Astrocyte of the spinal cord (primary cell): ENCODE measurements at places on chromosomes 2 and 18.
A peak's percentile ranks its signal among the peaks of the same experiment; 100 is the strongest.

DNA sequence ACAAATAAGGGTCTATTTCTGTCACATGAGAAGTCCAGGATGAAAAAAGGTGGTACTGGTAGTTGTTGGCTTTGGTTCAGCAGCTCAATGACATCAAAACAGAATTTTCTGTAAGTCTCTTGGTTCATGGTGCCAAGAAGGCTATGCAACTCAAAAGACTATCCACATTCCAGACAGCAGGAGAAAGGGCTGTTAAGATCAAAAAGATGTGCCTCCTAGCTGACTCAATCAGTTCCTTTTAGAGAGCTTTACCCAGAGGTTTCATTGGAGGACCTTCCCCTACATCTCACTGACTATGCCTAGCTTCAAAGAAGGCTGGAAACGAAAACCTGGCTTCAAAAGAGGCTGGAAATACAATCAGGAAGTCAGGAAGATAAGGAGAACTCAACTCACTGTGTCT is 98.0 kb downstream of the DYM start:
- DNase-seq: no peak

GRCh38 chr2:202818321-202818720 is 53.2 kb downstream of the ICA1L start:
- no peak for DNase-seq

- DNase-seq: no peak
Observed at GRCh38 chr18:70024829-70025228, 77.2 kb upstream of the CD226 start.

DNA sequence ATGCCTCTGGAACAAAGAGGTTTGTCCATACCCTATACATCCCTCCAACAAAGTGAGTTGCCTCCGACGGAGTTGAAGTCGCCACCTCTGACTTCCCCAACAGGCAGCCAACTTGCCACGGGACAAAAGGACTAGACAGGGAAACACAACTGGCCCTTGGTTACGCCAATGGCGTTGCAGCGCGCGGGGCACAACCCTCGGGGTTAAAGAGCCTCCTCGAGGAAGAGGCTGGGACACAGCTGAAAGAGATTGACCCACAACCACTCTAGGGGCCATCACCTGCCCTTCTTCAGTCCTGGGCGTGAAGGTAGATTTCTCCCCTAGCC is 545 bp downstream of the GTF3C2 start:
- DNase-seq: no peak

DNA sequence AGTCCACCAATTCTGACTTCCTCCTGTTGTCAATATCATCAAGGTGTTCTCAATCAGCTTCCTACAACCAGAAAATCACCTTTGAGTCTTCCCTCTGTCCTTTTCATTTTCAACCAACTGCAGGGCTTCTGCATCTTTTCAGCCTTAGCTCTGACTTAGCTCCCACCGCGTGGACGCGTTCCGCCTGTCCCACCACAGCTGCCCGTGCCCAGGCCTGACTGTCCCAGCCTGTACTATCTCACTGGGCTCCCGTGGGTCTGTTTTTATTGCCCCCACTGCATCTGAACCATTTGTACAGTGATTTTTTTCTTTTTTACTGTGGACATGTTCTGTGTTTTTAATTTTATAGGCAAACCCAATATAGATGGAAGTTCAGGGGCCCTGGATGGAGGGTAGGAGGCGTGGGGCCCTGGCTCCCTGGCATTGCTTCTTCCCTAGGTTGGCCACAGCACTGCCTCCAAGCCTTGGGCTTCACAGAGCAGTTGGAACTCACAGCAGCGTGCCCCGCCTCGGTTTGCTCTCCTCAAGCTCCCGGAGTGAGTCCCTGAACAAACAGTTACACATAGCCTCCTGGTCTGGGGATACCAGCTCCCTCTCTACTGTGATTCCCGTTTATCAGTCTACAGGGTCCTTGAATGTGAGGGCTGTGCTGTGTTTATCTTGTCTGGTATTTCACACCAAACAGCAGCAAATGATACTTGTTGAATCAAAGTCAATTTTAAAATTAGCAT is 280.6 kb upstream of the PXDN start:
- DNase-seq: no peak

DNA sequence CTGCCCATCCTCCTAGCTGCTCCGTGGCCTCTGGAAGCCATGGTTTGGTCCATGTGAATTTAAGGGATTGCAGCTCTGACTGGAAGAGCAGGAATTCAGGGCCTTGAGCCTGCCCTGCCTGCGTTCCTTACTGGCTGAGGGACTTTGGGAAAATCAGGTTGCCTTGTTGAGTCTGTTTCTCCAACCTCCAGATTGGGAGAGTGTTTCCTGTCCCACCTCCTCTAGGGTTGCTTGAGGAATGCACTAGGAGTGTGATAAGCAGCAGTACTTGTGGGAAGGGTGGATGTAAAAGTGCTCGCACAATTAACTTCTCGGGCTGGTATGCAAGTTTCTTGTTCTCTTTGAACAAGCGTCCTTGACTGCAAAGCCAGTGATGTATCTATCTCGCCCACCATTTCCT is 84.4 kb upstream of the YWHAQ start:
- no peak for DNase-seq

- no peak for DNase-seq
Observed at GRCh38 chr18:66621816-66622576, 18.1 kb upstream of the CDH19 start.

- no peak for DNase-seq
Observed at GRCh38 chr2:62472312-62472711, 33.7 kb downstream of the TMEM17 start.

DNA sequence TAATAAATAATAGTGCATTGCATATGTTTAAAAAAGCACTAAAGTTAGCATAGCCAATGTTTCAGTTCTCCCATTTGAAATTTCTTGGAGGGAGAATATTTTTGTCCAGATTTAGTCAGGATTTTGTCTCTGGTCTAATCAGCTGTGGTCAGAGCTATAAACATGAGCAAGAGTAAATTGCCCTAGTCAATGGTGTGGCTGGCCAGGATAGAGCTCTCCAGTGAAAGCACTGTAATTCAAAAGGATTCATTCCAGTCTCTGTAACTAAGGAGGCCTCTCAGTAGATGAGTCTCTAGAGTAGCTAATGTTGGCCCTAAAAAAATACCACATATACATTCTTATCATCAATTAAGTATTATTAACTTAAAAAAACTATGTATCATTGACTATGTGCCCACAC is 241.6 kb downstream of the CDCA7 start:
- peak; percentile 28 for DNase-seq

DNA sequence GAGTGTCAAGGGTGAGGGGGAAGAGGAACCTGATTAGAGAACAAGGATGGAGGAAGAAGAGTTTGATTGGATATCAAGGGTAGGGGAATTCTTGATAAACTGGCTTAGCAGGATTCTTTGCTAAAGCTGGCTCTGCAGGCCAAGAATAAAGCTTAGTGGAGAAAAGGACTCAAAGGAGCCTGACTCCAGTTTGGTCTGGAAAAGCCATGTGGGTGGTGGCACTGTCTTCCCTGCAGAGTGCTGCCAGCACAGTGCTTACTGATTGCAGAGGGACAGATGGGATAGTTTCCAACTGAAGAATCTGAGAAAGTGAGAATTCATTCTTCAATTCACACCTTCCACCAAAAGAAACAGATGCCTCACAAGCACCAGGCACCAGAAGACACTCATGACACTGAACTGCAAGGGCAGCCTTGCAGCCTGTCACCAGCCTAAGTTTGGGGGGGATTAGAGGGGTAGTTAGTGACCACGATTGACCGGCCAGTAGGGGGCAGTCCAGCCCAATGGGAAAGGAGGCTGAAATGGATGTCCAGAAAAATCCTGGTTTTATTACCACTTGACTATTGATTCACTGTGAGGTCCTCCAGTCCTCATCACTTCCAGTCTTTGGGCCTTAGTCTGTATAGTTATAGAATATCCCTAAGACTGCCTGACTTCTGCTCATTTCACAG is 334.5 kb downstream of the SMAD2 start:
- no peak for DNase-seq

GRCh38 chr2:71679491-71679890 is 226.1 kb downstream of the DYSF start:
- DNase-seq: no peak

DNA sequence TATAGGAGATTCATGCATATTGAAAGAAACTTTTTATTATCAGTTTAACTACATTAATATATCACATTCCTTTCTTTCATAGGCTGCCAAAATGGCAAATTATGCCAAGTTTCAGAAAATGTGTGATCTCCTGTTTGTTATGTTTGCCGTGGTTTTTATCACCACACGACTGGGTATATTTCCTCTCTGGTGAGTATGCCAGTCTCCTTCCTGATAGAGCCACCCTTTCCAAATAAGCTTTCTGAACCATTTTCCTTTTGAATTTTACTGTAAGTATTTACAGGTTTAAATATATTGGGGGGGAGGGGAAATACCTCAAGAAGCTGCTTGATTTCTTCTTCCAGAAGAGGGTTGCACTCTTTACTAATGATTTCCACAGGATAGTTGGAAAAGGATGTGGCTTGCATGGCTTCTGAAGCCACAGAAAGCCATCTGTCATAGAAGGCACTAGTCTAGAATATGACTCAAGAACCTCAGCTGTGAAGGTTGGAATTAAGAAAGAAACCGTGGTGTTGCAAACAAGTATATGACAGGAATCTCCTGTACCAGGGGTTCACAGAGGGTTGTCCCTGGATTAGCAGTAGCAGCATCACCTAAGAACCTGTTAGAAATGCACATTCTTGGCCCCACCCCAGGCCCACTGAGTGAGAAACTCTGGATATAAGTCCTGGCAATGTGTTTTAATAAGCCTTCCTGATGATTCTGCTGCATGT is 84.5 kb upstream of the NOSTRIN start:
- DNase-seq: peak; percentile 34

GRCh38 chr2:165920748-165921147 is 32.8 kb downstream of the TTC21B start:
- no peak for DNase-seq

GRCh38 chr18:30903566-30903965 is 139.0 kb downstream of the DSC3 start:
- peak; percentile 84 for DNase-seq

DNA sequence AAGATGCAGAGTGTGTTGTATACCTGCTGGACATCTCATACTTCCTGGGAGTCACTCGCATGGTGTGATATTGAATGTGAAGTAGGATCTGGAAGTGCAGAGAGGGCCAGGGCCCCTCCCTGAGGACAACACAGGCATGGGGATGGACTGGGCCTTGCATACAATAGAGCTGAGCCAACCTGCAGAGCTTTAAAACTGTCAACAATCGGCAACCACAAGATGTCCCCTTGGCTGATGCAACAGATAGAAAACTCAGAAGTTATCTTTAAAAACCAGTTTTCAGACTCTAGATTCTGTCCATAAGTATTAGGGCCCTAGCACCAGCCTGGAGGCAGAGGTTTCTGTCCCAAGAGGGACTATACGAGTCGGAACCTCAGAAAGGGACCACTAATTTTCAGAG is 19.7 kb downstream of the EVA1A start:
- no peak for DNase-seq
